Activated CD4-positive, alpha-beta T cell treated with anti-CD3 and anti-CD28 coated beads, Interleukin-2, amount 50 U/mL, for 16 hours (primary cell): ENCODE measurements at places on chromosomes 4 and X.

DNA sequence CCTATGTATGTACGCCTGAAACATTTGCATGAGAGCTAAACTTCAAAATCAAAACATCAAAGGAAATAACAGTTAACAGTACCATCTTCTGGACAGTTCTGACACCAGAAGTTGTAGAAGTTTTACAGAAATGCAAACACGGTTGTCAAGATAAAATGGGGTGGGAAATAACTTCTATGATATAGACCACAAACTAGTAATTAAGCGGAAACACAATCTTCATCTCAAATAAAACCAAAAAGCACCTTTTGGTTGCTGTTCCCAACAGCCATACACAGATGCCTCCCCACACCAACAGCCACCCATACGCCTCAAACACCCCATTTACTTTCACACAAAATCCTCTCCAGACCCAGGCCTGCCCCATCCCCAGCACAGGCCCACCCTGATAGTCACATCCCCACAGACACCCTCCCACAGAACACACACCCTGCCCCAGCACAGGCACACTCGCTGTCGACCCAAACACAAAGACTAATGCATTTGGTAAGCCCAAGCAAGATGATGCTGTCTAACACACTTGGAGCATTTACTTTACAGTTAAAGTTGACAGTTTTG is 64.3 kb downstream of the TAPT1 start:
- DNase-seq: no peak

GRCh38 chr4:6706173-6706572 is 3.5 kb downstream of the MRFAP1L1 start:
- DNase-seq: no peak

DNA sequence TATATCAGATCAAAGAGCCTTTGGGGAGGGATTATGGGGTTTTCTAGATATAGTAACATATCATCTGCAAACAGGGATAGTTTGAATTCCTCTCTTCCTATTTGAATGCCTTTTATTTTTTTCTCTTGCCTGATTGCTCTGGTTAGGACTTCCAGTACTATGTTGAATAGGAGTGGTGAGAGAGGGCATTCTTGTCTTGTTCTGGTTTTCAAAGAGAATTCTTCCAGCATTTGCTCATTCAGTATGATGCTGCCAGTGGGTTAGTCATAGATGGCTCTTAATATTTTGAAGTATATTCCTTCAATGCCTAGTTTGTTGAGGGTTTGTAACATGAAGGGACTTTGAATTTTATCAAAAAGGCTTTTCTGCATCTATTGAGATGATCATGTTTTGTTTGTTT is 25.6 kb upstream of the ABCB7 start:
- no peak for DNase-seq

DNA sequence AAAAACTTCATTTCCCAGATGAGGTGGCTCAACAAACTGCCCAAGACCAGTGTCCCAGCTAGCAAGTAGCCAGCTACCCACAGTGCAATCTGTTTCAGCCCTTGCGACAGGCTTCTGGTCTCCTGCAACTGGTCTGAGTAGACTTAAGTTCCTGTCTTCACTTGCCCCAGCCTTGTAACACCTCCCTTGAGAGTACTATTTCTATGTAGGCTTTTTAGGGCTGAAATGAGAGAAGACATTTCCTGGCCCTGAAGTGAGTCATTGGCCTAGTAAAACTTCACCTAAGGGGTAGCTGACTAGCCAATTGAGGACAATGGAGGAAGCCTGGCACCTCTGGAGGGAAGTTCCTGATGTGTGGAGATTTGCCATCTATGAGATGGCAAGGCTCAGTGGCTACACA is 80.1 kb upstream of the STIM2 start:
- DNase-seq: peak; percentile 19
